Fibroblast of gingiva (primary cell): ENCODE measurements at places on chromosomes 2 and 18.

- DNase-seq: no peak
Observed at GRCh38 chr2:168255103-168255502, 7.7 kb upstream of the STK39 start.

DNA sequence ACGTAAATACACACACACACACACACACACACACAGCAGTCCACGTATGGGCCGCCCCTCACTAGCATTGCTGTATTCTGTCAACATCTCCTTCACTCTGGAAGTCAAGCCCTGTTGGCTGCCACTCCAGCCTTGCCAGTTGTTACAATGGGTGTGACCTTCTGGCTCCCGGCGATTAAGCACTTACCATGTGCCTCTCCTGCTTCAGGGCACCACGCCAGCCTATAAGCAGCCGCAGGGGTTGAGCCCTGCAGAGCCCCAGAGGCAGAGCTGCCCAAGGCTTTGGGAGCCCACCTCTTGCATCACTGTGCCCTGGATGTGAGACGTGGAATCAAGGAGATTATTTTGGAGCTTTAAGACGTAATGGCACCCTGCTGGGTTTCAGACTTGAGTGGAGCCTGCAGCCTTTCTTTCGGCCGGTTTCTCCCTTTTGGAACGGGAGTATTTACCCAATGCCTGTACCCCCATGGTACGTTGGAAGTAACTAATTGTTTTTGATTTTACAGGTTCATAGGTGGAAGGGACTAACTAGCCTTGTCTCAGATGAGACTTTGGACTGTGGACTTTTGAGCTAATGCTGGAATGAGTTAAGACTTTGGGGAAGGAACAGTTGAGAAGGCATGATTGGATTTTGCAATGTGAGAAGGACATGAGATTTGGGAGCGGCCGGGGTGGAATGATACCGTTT, 54.5 kb upstream of the ROCK2 start:
- no peak for DNase-seq

GRCh38 chr2:234404957-234405356, 91.9 kb downstream of the ARL4C start:
- DNase-seq: no peak

- no peak for DNase-seq
Observed at GRCh38 chr2:43034921-43035320, 191.5 kb downstream of the ZFP36L2 start.

GRCh38 chr2:239855863-239856587, 169.1 kb downstream of the NDUFA10 start:
- no peak for DNase-seq

- DNase-seq: no peak
Observed at GRCh38 chr2:96579422-96579821, 42.9 kb downstream of the ARID5A start.

DNA sequence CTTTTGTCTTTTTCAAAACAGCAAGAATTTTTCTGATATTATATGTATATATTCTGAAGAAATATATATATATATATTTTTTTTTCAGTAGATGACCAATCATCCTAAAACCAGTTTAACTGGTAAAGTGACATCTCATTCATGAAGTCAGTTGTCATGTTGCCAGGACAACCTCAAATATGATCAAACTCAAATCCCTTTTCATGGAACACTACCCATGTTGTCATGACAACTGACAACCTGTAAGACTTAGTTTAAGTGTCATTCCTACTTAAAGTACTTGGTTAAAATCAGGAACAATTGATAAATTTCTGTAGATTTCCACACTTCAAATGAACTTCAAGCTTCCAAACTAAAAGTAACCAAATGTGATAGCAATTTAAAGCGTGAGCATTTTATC, 101.8 kb upstream of the ERBB4 start:
- no peak for DNase-seq

DNA sequence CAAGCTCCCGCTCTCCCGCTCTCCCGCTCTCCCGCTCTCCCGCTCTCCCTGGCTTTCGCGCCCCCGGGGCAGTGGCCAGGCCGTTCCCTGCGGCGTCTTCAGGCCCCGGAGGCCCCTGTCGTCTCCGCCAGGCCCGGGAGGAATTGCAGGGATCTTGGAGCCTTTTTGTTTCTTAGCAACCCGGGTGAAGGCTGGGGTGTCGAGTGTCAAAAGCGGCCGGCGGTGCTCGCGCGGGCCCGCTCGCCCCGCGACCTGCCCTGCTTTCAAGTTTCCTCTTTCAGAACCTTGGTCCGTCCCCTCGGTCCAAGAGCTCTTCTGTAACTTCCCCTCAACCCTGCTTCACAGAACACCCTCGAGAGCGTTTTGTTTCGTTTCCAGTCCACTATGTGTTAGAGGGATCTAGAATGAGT, 1.4 kb downstream of the RNF138 start:
- DNase-seq: peak; percentile 73

- no peak for DNase-seq
Observed at GRCh38 chr2:235968155-235968554, 200.0 kb downstream of the GBX2 start.

DNA sequence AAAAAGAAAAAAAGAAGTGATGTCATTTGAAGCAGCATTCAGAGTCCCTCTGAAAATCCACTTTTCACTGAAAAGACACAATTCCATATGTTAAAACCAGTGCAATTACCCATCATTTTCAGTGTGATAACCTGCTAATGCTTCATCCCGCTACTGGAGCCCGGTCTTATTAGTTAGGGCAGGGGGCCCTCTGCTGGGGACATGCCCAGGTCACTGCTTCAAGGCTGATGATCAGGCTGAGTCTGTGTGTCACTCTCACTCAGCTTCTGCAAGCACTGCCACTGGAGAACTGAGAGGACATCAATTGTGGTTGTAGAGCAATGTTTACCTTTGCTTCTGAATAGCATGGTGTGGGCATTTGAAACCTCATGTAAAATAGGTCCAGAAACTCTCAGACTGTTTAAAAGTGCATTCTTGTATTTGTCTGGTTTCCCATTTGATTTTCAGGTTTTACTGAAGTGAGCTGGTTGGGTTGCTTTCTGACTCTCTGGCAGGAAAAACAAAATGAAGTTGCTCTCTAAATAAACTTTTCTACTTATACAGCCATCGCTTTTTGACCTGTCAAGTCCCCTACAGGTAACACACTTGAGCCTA, 49.2 kb upstream of the NXPH2 start:
- DNase-seq: peak; percentile 4

- DNase-seq: no peak
Observed at GRCh38 chr2:233363744-233364235, 9.5 kb downstream of the DGKD start.

GRCh38 chr18:47893047-47893446, 37.4 kb downstream of the SMAD2 start:
- no peak for DNase-seq

GRCh38 chr18:34807106-34807796, 97.2 kb downstream of the DTNA start:
- no peak for DNase-seq

DNA sequence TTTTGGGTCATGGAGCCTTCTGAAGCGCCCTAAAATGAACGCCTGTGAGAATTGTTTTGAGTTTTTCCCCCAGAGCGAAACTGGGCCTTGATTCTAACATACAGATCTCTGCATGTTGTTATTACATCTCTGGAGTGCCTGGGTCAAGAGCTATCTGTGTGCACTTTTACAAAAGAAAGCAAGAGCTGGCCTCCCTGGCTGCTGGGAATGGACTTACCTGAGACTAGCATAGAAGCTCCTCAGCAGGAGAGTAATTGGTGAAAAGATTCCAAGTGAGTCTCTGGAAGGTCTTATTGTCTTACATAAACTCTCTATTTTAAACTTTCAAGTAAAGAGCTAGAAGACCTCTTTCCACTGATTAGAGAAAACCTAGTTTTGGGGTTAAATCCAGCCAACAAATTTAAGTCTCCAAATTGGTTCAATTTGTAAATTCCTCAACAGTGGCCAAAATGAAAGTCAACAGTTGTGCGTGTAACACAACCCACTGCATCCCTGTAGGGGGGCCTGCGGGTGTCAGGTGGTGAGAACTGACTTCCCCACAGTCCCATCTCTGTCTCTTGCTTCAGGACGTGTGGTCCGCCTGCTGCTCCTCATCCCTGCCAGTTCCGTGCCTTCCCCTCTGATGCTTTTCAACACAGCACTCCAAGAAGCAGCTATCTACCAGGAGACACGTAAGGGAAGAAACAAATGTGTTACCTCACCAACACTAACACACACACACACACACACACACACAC, 206.1 kb downstream of the SH3BP4 start:
- no peak for DNase-seq

DNA sequence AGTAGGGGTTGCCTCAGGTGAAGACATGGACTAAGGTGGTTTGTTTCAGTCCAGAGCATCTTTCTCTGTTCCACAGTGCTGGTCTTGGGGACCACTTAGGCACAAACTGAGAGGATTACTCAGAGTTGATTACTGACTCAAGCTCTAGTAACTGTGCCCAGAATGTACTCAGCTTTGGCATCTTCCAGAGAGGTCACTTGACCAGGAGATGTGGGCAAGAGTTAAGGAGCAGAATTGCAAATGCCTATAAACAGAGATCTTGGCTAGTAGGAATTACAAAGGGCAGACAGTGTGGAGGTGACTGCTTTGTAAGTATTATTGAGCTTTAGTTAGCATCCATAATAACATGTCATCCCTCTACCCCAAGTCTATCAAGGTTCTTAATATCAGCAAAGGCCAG, 93.2 kb upstream of the CABLES1 start:
- DNase-seq: no peak

DNA sequence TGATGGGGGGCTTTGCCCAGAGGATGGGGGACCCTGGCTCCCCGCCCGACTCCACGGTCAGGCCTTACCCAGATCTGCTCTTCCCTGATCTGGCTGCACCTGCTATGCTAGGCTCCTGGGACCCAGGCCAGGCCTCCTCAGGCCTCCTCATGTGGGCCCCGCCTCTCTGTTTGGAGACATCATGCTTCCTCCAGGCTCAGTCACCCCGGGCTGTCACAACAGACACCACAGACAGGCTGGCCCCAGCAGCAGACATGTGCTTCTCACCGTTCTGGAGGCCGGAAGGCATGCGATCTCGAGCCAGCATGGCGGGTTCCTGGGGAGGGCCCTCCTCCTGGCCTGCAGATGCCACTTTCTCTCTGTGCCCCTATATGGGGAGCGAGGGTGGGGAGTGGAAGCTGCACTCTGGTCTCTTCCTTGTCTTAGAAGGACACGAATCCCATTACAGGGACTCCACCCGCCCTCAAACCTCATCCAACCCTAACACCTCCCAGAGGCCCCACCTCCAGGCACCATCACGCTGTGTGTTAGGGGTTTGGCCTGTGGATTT, 10.8 kb upstream of the NEU4 start:
- DNase-seq: no peak

DNA sequence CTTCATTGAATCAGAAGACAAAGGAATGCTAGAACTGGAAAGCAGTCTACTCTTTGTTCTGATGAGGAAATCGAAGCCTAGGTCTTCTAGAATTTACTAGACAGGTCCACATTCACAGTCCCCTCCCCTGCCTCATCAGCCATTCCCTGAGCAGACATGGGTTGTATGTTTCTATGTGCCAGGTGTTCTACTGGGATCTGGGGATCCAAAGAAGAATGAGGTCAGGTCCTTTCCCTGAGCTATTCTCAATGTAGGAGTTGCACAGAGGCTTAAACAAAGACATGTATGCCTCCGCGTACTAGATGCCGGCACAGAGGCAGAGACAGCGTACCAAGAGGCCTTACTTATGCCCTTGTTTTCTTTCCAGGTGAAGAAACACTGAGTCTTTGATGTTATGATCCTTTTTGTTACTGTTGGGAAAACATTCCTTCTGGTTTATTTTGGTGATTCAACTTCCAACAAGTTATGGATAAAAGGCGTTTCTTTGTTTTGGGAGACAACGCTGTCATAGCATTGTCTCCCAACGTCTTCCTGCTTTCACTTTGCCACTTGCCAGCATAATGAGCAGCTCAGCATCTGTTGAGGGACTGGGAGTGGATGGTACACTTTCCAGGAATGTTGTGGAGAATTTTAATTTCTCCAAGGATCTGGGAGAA, 174.4 kb downstream of the ALPK2 start:
- no peak for DNase-seq

DNA sequence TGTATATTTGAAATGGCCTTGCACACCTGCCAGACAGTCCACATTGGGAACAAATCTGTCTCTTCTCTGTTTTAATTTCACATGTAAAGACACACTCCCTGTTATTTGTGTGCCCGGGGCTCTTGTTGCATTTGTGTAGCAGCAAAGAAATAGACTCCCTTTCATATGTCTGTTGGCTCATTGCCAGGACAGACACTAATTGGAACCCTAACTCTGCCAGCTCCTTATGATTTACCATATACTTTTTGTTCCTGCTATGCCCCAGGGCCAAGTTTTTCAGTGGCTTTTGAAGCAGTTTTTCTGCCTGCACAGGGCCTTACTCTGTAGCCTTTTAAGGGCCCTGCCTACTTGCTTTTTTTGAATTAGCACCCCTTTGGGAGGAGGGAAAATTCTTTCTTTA, 396.9 kb downstream of the DLGAP1 start:
- no peak for DNase-seq

DNA sequence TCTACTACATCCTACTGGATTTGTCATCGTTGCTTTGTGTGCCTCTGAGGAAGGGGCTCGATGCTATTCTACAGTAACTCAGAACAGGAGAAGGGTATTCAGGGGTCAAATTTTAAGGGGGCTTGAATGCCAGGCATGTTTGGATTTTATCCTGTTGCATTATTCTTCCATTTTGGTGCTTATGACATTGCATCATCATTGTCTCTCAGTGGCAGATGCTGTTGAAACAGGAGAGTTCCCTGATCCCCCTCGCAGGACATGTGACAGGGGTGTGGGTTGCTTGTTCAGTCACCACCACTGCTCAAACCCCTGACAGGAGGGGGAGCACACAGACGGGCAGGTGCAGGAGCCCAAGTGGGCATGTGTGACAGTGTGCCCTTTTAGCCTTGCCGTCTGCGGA, 156.7 kb downstream of the SLC4A3 start:
- no peak for DNase-seq

GRCh38 chr2:214899751-214900150, 90.3 kb upstream of the BARD1 start:
- DNase-seq: no peak

- DNase-seq: no peak
Observed at GRCh38 chr2:221372159-221372884, 199.8 kb downstream of the EPHA4 start.

DNA sequence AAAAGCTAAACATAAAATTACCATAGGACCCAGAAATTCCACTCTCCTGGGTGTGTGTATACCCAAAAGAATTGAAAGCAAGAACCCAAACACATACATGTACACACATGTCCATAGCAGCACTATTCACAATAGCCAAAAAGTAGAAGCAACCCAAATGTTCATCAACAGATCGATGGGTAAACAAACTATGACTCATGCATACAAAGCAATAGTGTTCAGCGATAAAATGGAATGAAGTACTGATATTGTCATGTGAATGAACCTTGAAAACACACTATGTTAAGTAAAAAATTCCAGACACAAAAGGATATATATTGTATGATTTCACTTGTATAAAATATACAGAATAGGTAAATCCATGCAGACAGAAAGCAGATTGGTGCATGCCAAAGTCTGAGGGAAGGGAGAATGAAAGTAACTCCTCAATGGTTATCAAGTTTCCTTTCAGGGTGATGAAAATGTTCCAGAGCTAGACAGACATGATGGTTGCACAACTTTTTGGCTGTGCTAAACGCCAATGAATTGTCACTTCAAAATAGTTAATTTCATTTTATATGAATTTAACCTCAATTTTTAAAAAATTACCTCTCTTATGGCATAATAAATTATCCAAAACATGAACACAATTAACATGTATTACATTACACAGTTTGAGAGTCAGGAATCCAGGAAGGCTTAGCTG, 35.5 kb downstream of the GKN2 start:
- DNase-seq: peak; percentile 20
